ENCODE measurements at places on chromosomes 1 and 21.

GRCh38 chr1:22754824-22755223 lies 44.2 kb downstream of the EPHB2 start:
- no peak for DNase-seq

DNA sequence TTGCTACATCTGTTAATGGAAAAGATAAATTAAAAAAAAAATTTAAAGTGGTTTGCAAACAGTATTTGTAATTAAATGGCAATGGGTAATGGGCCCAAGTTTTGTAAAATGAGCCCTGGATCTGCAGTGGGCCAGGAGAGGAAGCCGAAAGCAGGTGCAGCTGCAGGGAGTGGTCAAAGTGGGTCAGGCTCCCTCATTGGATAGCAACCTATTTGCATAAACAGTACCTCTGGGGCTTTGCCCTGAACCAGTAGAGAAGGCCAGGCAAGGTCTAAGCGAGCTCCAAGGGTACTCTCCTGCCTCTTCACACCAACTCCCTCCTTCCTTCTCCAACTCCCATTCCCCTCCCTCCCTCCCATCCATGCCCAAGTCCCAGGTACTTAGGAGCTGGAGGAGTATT lies 138.9 kb downstream of the HMGB4 start:
- no peak for DNase-seq

GRCh38 chr1:39387452-39387851 lies 104.0 kb upstream of the BMP8A start:
- no peak for DNase-seq

DNA sequence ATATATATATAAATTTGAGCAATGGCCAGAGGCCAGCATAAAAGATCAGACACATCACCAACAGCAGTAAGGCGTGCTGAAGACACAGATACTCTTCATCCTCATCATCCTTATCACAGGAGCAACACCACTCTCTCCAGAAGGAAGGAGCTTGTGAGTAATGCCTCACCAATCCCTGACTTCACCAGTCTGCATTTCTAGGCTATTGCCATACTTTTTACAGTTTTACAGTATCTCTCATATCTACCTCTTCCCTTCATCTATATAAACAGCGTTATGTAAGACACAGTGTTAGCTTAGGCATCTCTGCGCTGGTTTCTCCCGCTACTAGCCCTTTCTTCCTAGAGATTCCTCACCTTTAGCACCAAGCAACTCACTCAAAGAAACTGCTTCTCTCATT lies 2.4 kb upstream of the ABL2 start:
- DNase-seq, result no peak

- DNase-seq, result no peak
Measured at GRCh38 chr1:212930986-212931678, 19.2 kb upstream of the VASH2 start.

DNA sequence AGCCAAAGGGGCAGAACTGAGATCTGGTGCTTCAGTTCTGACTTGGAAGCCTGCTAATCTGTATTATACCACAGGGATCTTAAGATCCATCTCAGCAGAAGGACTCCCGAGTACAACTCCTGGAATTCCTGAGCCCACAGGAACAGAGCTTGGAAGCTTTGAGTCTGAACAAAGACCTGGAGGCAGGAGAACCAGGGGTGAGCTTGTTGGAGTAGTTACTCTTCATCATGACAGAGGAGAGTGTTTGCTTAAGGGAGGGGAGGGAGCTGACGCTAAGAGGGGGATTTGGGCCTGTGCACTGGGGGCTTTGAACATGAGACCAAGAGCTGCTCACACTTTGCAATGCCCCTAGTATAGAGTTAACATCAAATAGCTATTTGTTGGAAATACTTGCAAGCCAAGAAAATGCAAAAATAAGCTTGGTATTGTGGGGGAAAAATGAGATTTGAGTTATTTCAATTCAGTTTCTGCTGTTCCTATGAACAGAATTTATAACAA lies 41.1 kb upstream of the TRABD2B start:
- DNase-seq, result no peak

- no peak for DNase-seq
Measured at GRCh38 chr21:17390569-17390968, 122.3 kb upstream of the CXADR start.

DNA sequence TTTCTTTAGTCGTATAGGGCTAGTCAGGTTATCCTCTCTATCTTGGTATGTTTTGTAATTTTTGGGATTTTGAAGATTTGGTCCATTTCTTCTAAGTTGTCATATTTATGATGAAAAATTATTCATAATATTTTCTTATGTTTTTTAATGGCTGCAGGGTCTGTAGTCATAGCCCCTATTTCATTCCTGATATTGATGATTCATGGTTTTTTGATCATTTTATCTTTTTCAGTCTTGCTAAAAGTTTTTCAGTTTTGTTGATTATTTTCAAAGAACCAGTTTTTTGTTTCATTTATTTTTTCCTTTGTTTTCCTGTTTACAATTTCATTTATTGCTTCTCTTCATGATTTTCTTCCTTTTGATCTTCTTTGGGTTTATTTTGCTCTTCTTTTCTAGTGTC lies 50.2 kb downstream of the DIRAS3 start:
- no peak for DNase-seq

DNA sequence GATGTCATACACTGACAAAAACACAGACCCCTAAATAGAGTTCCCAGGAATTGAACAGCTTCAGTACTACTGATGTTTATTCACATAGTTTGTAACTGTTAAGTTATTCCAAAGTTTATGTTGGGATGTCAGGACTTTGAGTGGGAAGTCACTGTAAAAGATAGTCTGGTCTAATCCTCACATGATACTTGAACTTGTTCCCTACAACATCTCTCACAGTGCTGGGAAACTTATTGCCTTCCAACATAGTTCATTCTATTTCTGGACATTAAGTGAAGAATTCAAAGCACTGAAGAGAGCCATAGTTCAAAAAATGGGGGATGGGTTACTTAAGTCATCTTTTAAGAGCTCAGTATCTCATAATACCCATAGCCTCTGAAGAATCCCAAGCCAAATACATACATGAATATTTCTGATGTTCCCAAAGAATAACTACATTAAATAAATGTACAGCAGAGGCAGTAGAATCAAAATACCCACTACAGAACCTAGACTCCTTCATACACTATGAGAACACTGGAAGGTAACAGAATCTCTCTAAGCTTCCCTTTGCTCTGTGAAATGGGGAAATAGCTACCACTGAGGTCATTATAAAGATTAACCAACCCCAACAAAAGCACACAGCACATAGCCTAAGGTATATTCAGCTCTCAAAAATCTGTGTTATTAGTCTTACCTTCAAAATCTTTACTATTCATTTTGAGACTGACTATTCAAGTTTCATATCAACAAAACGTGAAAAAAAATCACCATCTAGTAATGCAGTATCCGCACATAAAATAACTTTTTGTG lies 81.4 kb downstream of the ESRRG start:
- DNase-seq, result no peak

GRCh38 chr1:110465038-110465813 lies 14.3 kb downstream of the PROK1 start:
- no peak for DNase-seq
